H1 (cell line): ENCODE measurements at places on chromosomes 1 and 21. TPM values are rescaled to one million over a fixed set of nuclear protein-coding genes. Genes with fewer than 3 reads are reported as not detected.

SELENOF gene
- total RNA-seq, result 151 and 163 TPM in 2 replicates

- H3K4me1 ChIP-seq, result peaks cover 11% of the 10 kb centered on the region
- H3K4me3 ChIP-seq, result no peak overlapping the region
- DNase-seq, result no peak
- H3K27me3 ChIP-seq, result no peaks in the 10 kb centered on the region
- H3K27ac ChIP-seq, result no peak overlapping the region
- H3K36me3 ChIP-seq, result no peaks in the 10 kb centered on the region
These were observed 117.7 kb downstream of the LACTBL1 start for GRCh38 chr1:22854688-22855565.

DNA sequence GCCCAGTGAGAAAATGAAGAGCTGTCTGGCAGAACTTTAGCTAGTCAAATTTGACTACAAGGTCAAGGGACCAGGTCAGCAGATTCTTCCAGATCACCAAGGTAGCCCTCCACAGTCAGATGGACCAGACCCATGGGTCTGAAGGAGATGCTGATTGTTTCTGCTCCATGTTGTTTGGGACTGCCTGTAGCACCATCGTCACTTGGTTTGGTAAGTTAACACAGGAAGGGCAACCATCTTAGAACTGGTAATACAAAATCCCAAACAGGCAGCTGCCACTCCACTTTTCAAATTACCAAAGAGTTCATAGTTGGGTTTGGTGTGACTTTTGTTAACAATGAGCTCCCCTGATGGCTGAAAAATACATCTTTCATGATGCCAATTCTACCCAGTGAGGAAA, 9.0 kb downstream of the ITPKB start:
- H3K4me1 ChIP-seq, result peaks cover 3% of the 10 kb centered on the region
- H3K27ac ChIP-seq, result no peak overlapping the region

AGMAT gene
- total RNA-seq, result 5.7 and 5.8 TPM in 2 replicates

DNA sequence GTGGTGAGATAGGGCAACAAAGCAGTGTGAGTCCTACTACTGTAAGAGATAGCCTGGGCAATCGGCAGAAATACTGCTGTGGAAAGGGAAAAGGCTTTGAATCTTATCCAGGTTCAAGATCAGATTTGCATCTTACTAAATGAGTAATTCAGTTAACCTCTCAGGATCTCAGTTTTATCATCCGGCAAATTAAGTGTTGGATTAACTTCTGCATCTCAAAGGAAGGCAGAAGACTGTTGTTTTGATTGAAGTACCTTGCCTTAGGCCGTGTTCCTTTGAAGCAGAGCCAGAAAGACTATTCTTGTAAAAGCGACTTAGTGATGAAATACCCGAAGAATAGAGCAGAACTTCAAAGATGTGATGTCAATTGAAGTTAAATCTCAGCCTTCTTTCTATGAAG, 612.9 kb upstream of the USP24 start:
- no peak for DNase-seq
- no peak overlapping the region for H3K27ac ChIP-seq
- no peaks in the 10 kb centered on the region for H3K27me3 ChIP-seq

DNA sequence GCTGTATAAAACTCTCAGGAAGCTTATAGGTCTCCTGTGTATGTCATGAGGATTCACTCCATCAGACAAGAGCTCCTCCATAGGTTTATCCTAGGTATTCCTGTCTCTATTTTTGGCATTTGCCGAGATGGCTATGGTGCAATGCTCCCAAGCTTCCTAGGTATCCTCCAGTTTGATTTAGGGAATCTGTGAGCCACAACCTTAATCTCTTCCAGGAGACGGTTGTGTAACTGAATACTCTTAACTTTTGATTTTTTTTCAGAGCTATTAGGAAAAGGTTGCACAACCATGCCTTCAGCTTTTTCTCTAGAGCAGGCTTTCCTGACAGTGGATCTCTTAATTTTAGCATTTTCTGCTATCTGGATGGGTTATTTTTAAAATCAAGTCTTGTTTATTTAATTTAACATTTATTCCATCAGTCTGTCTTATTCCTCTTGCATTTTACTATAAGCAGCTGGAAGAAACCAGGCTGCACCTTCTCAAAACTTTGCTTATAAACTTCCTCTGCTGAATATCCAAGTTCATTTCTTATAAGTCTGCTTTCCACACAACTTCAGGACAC, 69.4 kb upstream of the BACE2 start:
- H3K4me3 ChIP-seq, result no peak overlapping the region
- H3K4me1 ChIP-seq, result no peaks in the 10 kb centered on the region
- H3K27ac ChIP-seq, result no peak overlapping the region
